ENCODE measurements at places on chromosomes 3 and 15. TPM values are rescaled to one million over a fixed set of nuclear protein-coding genes. Genes with fewer than 3 reads are reported as not detected.

GHSR gene
- not detected for total RNA-seq

TGM4 gene
- not detected for total RNA-seq

ANKRD63 gene
- total RNA-seq = not detected

NOX5 gene
- 0.83 TPM for total RNA-seq

AADACL2 gene
- not detected for total RNA-seq

AMIGO3 gene
- total RNA-seq = 0.29 TPM

DUOX2 gene
- not detected for total RNA-seq

C3orf49 gene
- not detected for total RNA-seq

GFM1 gene
- 52.8 TPM for total RNA-seq

PRKCI gene
- 60.4 TPM for total RNA-seq

PLSCR5 gene
- not detected for total RNA-seq

CTXN2 gene
- total RNA-seq = not detected

CACNA2D3 gene
- under 0.01 TPM for total RNA-seq

Data from smooth muscle cell of trachea (primary cell).